ENCODE measurements at places on chromosomes 2 and 18.

GRCh38 chr2:16189029-16189835 lies 248.9 kb downstream of the MYCN start:
- DNase-seq, result no peak

DNA sequence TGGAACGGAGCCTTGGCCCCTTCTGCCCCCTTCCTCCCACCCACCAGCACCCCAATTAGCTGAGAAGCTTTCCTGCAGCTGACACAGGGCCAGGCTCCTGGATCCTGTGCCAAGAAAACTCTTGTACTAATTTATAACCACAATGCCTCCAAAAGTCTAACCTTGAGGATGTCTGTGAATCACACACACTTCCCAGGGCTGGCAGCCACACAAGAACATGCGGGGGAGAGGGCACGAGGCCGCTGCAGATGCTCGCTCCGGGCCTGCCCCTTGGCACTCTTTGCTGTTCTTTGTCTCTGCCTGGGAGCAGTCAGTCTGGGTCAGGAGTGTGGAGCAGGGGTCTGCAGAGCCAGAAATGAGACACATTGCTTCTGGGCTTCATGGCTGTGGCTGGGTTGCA lies 62.7 kb upstream of the KIF5C start:
- no peak for DNase-seq

GRCh38 chr18:56515522-56515921 lies 122.9 kb downstream of the TXNL1 start:
- DNase-seq, result no peak

DNA sequence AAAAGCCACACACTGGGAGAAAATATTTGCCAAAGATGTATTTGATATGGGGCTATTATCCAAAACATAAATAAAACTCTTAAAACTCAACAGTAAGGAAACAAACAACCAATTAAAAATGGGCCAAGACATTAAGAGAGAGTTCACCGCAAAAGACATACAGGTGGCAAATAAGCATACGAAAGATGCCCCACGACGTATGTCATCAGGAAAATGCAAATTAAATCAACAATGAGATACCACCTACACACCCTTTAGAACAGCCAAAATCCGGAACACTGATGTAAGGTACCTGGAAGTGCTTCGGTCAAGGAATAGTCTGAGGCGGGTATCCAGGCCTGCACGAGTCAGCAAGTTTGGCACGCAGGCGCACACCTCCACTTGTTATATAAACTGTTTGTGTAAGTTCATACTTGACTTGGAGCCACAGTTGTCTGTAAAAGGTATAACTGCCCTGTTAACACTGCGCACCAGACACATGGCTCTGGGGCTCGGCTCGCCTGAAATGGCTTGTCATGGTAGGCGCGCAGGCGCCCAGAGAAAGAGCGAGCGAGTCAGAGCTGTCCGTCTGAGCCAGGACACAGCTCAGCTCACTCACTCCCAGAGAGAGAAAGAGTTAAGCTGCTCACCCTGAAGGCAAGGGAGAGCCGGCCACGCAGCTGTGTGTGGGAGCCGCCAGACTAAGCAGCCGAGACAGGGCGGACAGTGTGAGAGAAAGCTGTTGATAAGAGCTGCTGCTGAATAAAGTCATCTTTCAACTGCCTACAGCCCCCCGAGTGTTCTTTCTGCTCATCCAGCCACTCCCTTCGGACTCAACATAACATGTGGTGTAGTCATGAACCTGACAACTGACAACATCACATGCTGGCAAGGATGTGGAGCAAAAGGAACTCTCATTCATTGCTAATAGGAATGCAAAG lies 87.3 kb downstream of the HNRNPLL start:
- DNase-seq, result no peak

GRCh38 chr18:80022613-80023012 lies 11.6 kb upstream of the RBFA start:
- no peak for DNase-seq

GRCh38 chr2:1990151-1990589 lies 245.9 kb upstream of the PXDN start:
- DNase-seq, result no peak

Measured in T-helper 17 cell (primary cell).